ENCODE measurements at places on chromosomes 13 and 19. TPM values are rescaled to one million over a fixed set of nuclear protein-coding genes. Genes with fewer than 3 reads are reported as not detected.

Gene RYR1
- not detected for total RNA-seq

Gene GRK1
- total RNA-seq: not detected

Gene CA11
- 0.59 TPM for total RNA-seq

Gene SMIM7
- 72.3 TPM for total RNA-seq

Gene ZNF317
- total RNA-seq: 4.4 TPM

Gene LILRB5
- not detected for total RNA-seq

Gene LRRC63
- total RNA-seq: not detected

Gene GSX1
- not detected for total RNA-seq

Gene C1QTNF9B
- 2.6 TPM for total RNA-seq

Gene ZNF229
- 1.5 TPM for total RNA-seq

Gene CATSPERD
- total RNA-seq: not detected

Gene TOMM40
- total RNA-seq: 23.5 TPM

Gene ZNF737
- 6.2 TPM for total RNA-seq

Gene PSG7
- not detected for total RNA-seq

Data from uterus (tissue), 4 donors.